ENCODE measurements at places on chromosomes 7 and 10.

DNA sequence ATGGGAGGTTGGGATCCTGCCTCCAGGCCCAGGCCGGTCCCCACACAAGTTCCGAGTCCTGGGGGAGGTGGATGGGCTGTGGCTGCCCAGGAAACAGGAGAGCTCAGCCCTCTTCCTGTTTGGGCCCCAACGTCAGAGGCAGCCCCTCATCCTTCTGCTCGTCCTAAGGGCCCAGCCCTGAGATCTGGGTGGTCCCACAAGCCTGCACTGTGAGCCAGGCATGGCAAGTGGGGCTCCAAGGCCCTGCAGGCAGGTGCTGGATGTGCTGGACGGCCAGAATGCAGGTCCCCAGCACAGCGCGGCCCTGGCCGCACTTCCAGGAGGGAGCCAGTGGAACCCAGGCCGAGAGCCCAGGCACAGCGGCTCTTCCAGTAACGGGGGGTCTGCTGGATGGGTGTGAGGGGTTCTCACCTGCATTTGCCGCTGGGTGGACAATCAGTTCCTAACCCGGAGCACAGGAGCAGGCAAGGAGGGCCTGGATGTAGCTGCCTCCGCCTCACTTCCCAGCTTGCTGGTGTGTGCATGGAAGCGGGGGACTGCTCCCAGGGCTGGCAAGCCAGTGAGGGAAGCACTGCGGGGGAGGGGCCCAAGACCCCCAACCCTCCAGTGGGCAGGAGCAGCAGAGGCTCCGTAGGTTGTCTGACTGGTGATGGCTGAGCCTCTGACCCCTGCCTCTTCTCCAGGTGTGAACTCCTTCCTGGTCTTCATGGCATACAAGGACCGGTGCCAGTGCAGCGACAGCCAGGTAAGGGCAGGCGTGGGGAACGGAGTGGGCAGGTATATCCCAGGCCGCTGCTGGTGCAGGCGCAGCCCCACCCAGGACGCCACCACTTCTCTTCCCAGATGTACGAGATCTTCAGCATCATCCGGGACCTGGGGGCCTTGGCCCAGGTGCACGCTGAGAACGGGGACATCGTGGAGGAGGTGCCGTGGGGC lies 9.7 kb downstream of the DPYSL4 start:
- DNase-seq = no peak

DNA sequence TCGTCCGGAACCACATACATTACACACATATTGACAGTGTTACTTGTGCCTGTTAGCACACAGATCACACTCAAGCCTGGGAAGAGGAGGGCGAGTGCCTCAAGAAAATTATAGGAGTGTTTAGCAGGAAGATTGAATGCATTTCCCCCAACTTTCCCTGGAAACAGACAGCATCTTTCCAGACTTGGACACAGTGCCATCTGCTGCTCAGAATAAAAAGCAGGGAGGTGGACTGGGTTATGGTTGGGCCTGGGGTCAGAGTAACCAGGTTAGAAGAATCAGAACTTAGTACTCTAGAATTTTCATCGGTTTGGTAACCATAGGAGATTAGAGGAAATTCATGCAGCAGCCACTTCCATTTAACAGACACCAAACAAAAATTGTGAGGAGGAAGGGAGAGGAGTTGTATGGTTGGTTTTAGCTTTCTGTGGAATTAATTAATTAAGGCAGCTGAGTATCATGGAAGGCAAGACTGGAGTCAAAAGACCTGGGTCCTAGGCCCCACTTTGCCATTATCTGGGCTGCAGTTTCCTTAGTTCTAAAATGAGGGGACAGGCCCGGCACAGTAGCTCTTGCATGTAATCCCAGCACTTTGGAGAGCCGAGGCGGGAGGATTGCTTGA lies 43.4 kb upstream of the OPTN start:
- no peak for DNase-seq

DNA sequence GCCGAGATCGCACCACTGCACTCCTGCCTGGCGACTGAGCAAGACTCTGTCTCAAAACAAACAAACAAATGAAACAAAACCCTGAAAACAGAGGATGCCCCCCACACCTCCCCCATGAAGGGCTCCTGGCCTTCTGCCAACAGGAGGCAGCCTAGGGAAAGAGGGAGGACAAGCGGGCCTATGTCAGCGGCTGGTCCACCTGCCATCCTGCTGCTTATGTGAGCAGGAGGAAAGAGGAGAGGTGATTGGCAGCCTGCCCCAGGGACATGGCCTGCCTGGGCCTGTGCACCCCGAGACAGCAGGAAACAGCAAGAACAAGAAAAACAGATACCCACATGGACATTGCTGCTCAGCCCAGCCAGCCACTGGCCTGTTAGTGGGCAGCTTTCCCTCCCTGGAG lies 9.1 kb upstream of the ZNF316 start:
- DNase-seq = no peak

- DNase-seq = peak; percentile 59
These were observed 8.4 kb downstream of the LRRC4 start for GRCh38 chr7:128022631-128023532.

DNA sequence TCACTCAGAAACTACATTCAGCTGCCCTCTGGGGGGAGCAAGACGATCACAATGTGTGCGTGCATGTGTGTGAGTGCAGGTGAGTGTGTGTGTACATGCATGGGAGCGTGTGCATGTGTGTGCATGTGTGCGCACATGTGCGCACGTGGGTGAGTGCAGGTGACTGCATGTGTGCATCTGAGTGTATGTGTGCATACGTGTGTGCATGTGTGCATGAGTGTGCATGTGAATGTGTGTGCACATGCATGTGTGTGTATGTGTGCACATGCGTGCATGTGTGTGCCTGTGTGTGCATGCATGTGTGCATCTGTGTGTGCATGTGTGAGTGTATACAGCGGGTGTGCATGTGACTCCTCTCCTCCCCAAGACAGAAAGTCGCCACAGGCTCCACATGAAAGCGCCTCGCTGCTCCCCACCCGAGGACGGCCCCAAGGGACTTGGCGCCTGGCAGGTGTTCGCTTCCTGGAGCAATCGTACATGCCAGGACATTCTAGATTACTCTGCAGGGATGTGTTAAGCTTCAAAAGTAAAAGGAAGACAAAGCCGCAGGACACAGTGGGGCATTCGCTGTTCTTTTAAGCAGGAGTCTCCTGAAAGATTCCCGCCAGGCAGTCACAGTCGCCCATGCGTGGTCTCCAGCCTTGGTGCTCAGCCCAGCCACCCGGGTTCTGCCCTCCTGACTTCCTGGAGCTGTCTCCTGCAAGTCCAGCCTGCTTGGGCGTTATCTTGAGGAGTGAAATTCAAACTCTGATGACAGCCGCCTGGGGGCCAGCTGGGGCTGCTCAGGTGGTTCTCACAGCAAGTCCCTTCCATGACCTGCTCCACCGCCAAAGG lies 42.0 kb upstream of the ADGRA1 start:
- no peak for DNase-seq

DNA sequence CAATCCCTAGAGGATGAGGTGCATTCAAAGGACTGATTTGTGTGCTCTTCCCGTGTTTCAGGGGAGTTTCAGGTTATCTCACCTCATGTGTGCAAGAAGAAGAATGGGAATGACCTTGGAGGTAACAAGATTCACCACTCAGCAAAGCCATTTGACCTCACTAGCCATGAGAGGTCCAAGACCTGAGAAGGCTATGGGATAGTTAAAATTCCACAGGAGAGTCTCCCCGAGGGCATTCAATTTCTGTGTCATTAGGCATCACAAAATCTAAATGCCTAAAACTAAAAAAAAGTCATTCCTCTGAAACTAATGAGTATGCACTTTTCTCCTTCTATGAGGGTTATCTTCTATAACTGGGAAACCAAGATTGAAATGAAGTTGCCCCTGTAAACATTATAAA lies 433.4 kb downstream of the KCNMA1 start:
- no peak for DNase-seq

- DNase-seq = no peak
These were observed 125.5 kb downstream of the PON1 start for GRCh38 chr7:95198863-95199262.

GRCh38 chr7:76165973-76166403 lies 35.7 kb upstream of the SRRM3 start:
- no peak for DNase-seq

GRCh38 chr7:69889338-69889975 lies 291.2 kb downstream of the AUTS2 start:
- no peak for DNase-seq

DNA sequence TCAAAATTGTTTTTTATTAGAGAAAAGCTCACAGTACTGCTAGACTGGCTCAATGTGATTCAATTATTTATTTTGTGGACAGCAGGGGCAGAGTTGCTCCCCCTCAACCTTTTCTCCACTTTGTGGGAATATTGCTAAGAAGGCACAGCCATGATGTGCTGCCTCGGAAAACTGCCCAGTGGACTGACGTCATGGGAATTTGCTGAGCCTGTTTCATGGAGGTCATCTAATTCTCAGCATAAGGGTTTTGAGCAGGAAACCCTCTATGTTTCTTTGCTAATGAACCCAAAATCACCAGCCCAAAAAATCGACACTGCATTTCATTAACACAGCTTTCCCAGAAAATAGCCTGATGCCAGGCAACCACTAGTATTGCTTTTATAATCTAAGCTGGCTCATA lies 228.8 kb upstream of the FAM3C start:
- DNase-seq = peak; percentile 32

GRCh38 chr10:79910344-79910743 lies 38.6 kb downstream of the SFTPD start:
- DNase-seq = no peak

DNA sequence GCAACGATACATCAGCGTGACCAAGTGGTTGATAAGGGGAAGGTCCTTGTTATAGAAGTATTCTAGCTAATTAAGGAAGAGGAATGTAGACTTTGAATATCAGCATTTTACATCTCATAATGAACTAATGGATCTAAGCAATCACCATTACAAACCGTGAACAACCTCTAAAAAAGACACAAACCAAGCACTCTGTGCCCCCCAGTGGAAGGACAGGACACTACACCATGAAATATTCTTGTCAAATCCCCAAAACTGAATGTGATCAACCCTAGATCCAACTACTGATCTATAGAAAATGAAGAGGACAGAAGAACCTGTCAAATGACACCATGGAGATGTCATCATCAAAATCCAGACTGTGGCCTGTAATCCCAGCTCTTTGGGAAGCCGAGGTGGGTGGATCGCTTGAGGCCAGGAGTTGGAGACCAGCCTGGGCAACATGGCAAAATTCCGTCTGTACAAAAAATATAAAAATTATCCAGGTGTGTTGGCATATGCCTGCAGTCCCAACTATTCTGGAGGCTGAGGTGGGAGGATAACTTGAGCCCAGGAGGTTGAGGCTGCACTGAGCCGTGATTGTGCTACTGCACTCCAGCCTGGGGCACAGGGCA lies 111.3 kb upstream of the CARD11 start:
- peak; percentile 20 for DNase-seq

DNA sequence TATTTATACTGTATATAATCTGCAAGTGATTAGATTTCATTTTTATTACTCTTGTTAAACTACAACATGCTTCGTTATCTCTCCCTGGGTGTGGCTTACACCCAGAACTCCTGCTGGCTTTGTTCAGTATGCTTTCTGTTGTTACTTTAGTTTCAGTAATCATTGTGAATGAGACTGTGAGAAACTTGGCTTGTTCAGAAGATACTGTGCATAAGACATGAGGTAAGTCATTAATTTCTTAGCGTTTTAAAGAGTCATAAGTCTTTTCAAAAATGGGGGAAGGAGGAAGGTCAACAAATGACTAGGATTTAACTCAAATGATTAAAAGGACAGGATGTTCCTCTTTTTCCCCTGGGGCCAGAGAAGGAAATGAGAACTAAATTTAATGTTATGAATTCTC lies 11.6 kb upstream of the ADD3 start:
- no peak for DNase-seq

DNA sequence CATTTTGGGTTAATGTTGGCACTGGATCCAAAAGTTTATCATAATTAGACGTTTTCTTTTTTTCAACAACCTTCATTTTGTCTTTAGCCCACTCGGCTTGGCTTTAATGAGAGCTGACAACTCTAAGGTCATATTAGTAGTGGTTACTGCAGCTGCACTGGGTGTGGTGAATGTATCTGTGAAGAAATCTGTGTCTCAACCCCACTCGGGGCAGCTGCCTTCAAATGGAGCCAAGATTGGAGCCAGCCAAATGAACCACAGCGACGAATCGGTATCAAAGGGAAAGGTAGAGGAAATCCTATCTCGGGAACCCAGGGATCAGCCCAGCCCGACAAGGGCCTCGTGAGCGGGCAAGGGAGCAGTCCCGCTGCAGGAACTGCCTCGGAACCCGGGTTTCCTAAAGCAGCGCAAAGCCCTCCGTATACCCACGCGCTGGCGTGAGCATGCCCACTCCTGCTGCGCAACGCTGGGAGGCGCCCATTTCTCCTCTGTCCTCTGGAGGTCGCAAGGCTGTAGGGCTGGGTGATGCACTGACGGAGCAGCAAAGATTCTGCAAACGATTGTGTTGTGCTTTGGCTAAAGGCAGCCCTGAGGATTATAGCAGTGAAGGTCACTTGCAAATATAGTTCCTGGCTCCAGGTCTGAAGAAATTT lies 98.7 kb upstream of the MBL2 start:
- no peak for DNase-seq

DNA sequence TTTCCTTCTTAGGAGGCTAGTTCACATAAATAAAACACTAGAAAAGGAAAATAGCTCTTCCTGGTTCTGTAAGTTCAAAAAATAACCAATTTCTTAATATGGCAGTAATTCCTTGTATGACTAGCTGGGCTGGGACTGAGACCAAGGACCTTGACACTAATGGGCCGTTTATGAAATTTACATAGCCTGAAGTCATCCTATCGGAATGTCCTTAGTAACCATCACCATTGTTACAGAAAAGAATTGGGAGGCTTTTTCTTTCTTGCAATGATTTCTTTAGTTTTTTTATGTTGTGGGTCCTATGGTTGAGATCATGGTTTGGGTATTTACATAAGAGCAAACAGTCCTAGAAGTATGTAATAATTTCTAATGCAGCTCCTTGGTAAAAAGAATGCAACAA lies 87.1 kb upstream of the HDAC9 start:
- DNase-seq = peak; percentile 76

DNA sequence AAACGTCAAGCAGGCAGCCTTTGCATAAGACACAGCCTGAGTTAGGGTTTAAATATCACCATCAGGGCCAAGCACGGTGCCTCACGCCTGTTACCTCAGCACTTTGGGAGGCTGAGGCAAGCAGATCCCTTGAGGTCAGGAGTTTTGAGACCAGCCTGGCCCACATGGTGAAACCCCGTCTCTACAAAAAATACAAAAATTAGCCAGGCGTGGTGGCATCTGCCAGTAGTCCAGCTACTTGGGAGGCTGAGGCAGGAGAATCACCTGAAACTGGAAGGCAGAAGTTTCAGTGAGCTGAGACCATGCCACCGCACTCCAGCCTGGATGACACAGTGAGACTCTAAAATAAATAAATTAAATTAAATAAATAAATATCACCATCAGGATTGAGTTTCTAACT lies 33.0 kb downstream of the SRPK2 start:
- DNase-seq = no peak

GRCh38 chr7:107703219-107703618 lies 40.7 kb upstream of the CBLL1 start:
- DNase-seq = no peak
